ENCODE measurements at places on chromosomes 13 and 19.
A peak's percentile ranks its signal among the peaks of the same experiment; 100 is the strongest.

DNA sequence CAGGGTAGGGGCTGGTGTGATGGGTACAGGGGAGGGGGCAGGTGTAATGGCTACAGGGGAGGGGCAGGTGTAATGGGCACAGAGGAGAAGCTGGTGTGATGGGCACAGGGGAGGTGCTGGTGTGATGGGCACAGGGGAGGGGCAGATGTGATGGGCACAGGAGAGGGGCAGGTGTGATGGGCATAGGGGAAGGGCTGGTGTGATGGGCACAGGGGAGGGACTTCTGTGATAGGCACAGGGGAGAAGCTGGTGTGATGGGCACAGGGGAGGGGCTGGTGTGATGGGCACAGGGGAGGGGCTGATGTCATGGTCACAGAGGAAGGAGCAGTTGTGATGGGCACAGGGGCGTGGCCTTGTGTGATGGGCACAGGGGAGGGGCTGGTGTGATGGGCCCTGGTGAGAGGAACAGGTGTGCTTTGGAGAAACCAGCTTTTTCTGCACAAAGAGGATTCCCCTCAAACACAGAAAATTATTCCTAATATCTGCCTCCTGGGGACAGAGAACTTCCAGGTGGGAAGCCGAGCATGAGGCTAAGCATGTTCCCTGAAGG lies 38.6 kb upstream of the POP4 start:
- DNase-seq, result no peak

- DNase-seq, result peak; percentile 74
Observed at GRCh38 chr19:54133312-54133956, 4.1 kb upstream of the CNOT3 start.

GRCh38 chr13:78265098-78265497 lies 338.3 kb downstream of the POU4F1 start:
- DNase-seq, result no peak

GRCh38 chr13:44498969-44499368 lies 77.2 kb downstream of the TSC22D1 start:
- DNase-seq, result no peak

Measured in B cell (primary cell).